ENCODE measurements at places on chromosomes 1 and 21. TPM values are rescaled to one million over a fixed set of nuclear protein-coding genes. Genes with fewer than 3 reads are reported as not detected.

SRP9 gene
- 76.7 TPM for total RNA-seq

NMNAT2 gene
- not detected for total RNA-seq

EPHB2 gene
- total RNA-seq: not detected

CXADR gene
- total RNA-seq: 0.07 TPM

HLX gene
- total RNA-seq: 0.20 TPM

KANK4 gene
- not detected for total RNA-seq

OR2L3 gene
- total RNA-seq: not detected

NECTIN4 gene
- total RNA-seq: not detected

CYP2J2 gene
- not detected for total RNA-seq

- H3K4me1 ChIP-seq: no peaks in the 10 kb centered on the region
- no peak for DNase-seq
- H3K27ac ChIP-seq: no peak overlapping the region
- H3K4me3 ChIP-seq: no peak overlapping the region
- peaks cover 3% of the 10 kb centered on the region for H3K27me3 ChIP-seq
Observed at GRCh38 chr1:228786361-228787129, 51.3 kb downstream of the RHOU start.

DNA sequence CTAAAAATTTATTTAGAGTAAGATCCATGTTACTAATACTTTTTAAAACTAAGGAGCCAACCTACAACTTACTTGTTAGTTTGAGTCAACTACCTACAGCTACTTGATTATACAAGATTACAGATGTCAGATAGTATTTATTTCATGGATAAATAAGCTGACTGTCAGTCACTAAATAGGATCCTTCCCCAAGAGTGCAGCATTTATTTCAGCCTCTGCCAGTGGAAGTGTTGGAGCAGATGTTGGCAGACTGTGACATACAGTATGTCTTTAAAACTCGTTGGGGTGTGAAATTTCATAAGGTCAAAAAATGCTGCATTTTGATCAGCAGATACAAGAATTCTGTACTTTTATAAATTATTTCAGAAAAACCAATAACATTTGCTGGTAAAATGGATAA lies 156.2 kb downstream of the AKT3 start:
- H3K27me3 ChIP-seq: no peaks in the 10 kb centered on the region
- H3K4me3 ChIP-seq: no peak overlapping the region
- no peaks in the 10 kb centered on the region for H3K4me1 ChIP-seq
- H3K36me3 ChIP-seq: peaks cover 2% of the 10 kb centered on the region

DNA sequence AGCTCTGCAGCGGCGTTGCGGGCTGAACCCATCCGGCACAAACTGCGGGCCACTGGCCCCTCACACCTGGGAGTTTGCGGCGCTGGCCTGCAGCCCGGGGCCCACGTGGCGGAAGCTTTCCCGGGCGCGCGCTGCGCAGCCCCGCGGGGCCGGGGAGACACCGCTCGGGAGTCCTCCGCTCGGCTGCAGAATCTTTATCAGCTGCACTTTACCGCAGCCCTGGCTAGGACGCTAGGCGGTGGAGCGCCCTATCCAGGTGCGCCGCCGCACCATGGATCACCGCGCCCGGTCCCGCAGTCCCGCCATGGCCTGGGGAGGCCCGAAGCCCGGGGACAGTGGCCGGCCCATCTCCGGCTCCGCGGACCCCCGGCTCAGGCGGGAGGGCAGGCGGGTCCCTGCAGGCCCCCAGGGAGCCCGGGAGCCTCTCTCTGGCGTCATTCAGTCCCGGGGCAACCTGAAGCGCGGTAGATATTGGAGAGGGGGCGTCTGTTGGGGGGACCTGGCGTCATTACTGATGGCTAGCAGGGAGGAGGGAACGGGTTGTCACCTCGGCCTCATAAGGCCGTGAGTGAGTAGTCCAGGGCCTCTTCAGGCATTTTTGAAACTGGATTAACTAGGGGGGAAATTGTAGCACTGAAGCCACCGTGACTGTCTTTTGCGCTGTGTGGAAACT lies 5.7 kb upstream of the OLIG2 start:
- no peak overlapping the region for H3K4me3 ChIP-seq
- DNase-seq: no peak

- H3K4me1 ChIP-seq: no peaks in the 10 kb centered on the region
- no peak for DNase-seq
- H3K36me3 ChIP-seq: peaks cover 20% of the 10 kb centered on the region
Observed at GRCh38 chr1:31306278-31306677, 9.4 kb downstream of the ZCCHC17 start.

DNA sequence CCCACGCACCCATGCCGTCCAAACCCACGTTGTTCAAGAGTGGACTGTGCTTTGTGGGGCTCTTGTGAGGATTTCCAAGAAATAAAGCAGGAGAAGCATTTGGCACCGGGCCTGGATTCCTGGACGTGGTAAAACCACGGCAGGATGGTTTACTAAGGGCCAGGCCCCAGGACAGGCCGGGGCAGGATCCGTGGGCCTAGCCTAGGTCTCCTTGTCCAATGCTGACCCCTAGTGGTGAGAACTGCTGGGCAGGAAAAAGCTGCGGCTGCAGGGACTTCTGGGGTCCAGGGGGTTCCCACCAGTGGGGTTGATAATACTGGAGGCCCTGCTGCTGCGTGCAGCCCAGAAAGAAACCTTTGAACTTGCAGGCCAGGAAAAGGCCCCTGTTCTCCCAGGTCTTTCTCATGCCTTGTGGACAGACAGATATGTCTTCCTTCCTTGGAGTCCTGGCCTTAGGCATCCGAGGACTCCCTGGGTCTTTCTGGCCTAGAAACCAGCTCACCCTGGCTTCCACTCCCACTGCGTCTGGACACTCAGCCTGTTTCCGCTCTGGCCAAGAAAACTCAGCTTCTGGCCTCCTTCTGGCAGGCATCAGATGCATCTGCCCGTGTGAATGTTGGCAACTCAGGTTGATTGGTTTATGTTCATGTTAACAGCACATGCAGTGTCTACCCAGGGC lies 106.9 kb upstream of the TMEM51 start:
- H3K4me3 ChIP-seq: no peak overlapping the region
- H3K4me1 ChIP-seq: no peaks in the 10 kb centered on the region
- no peak for DNase-seq
- H3K36me3 ChIP-seq: no peaks in the 10 kb centered on the region
- no peaks in the 10 kb centered on the region for H3K27me3 ChIP-seq

- DNase-seq: no peak
- no peaks in the 10 kb centered on the region for H3K36me3 ChIP-seq
- H3K27me3 ChIP-seq: no peaks in the 10 kb centered on the region
- H3K4me1 ChIP-seq: no peaks in the 10 kb centered on the region
- no peak overlapping the region for H3K4me3 ChIP-seq
Observed at GRCh38 chr1:57061369-57061768, 95.6 kb upstream of the C8B start.

DNA sequence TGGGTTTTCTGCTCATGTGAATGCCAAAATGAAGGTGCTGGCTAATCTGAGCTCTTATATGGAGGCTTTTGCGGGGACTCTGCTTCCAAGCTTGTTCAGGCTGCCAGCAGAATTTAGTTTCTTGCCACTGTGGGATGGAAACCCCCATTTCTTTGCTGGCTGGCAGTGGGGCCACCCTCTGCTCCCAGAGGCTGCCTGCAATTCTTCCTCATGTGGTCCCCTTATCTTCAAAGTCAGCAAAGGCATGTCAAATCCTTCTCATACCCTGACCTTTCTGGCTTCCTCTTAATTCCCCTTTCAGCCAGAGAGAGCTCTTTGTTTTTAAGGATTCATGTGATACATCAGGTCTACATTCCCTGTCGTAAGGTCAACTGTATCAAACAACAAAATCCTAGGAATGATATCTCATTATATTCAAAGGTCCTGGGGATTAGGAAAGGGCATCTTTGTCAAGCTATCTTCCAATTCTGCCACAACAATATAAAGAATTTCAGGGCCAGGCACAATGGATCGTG lies 5.2 kb upstream of the GPR161 start:
- no peak for DNase-seq
- H3K4me1 ChIP-seq: peaks cover 5% of the 10 kb centered on the region
- no peak overlapping the region for H3K4me3 ChIP-seq
- H3K36me3 ChIP-seq: no peaks in the 10 kb centered on the region

GRCh38 chr1:168235548-168235885 lies 9.7 kb downstream of the SFT2D2 start:
- no peak overlapping the region for H3K4me3 ChIP-seq
- no peak for DNase-seq
- peaks cover 81% of the 10 kb centered on the region for H3K36me3 ChIP-seq
- H3K4me1 ChIP-seq: peaks cover 17% of the 10 kb centered on the region
- H3K27ac ChIP-seq: no peak overlapping the region
- no peaks in the 10 kb centered on the region for H3K27me3 ChIP-seq

GRCh38 chr1:226202246-226202645 lies 15.7 kb upstream of the ACBD3 start:
- H3K4me1 ChIP-seq: no peaks in the 10 kb centered on the region
- no peak overlapping the region for H3K27ac ChIP-seq
- H3K27me3 ChIP-seq: no peaks in the 10 kb centered on the region
- no peak overlapping the region for H3K4me3 ChIP-seq
- no peaks in the 10 kb centered on the region for H3K36me3 ChIP-seq
- DNase-seq: no peak

- no peak within 1 kb of the TSS for H3K27ac ChIP-seq
- no peaks in the 10 kb centered on the region for H3K36me3 ChIP-seq
- no peaks in the 10 kb centered on the region for H3K4me1 ChIP-seq
Observed at GRCh38 chr1:22562584-22563583, at the start of gene EPHA8. TSS of gene EPHA8 (plus strand) at chr1:22563489. CDS start at chr1:22563636, 147 bp downstream.

DNA sequence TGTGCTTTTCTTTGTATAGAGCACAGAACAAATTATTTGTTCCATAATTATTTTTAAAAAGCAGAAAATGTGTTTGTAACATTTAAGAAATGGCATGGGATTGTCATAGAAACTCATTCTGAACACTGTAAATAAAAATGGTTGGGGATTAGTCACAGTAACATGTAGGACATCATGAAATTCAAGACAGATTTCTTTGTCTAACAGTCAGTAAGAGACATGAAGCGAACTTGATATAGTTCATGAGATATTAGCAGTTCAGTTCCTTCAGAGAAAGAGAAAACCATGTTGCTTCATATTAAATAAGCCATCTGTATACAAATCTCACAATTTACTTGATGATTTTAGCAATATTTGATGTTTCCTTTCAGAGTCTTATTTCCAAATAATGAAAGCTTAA lies 19.7 kb downstream of the NFIA start:
- H3K4me1 ChIP-seq: no peaks in the 10 kb centered on the region

- peaks cover 13% of the 10 kb centered on the region for H3K4me1 ChIP-seq
- H3K36me3 ChIP-seq: peaks cover 57% of the 10 kb centered on the region
- no peak for DNase-seq
- H3K4me3 ChIP-seq: no peak overlapping the region
- H3K27me3 ChIP-seq: no peaks in the 10 kb centered on the region
- no peak overlapping the region for H3K27ac ChIP-seq
Observed at GRCh38 chr21:45283611-45284455, 3.9 kb downstream of the POFUT2 start.

GRCh38 chr21:43884861-43885417 lies 19.9 kb downstream of the AGPAT3 start:
- no peak for DNase-seq
- H3K4me1 ChIP-seq: peaks cover 42% of the 10 kb centered on the region
- peak overlapping the region; percentile 60 for H3K27ac ChIP-seq
- H3K27me3 ChIP-seq: no peaks in the 10 kb centered on the region
- H3K4me3 ChIP-seq: no peak overlapping the region

DNA sequence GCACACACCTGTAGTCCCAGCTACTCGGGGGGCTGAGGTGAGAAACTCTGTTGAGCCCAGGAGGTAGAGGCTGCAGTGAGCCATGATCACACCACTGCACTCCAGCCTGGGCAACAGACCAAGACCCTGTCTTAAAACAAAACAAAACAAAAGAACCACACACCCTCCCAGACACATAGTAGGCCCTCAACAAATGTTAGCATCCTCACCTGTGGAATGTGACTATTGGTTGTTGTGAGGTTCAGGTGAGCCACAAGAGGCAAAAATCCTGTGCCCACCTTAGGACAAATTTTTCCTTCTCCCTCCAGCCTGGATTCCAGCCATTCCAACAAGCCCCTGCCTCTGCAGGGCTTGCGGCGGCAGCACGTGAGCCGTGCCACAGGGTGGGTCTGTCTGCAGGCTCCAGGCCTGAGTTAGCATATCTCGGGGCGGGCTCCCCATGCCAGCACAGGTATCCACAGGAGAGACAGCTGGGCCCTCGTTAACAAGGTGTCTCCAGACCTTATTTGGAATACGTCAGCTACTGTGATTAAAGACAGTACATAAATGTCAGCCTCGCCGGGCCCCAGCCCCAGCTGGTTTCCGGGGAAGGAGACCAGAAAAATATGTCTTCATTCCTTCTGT lies 17.4 kb downstream of the C1QB start:
- H3K27me3 ChIP-seq: peaks cover 2% of the 10 kb centered on the region
- no peaks in the 10 kb centered on the region for H3K4me1 ChIP-seq
- no peak overlapping the region for H3K4me3 ChIP-seq

DNA sequence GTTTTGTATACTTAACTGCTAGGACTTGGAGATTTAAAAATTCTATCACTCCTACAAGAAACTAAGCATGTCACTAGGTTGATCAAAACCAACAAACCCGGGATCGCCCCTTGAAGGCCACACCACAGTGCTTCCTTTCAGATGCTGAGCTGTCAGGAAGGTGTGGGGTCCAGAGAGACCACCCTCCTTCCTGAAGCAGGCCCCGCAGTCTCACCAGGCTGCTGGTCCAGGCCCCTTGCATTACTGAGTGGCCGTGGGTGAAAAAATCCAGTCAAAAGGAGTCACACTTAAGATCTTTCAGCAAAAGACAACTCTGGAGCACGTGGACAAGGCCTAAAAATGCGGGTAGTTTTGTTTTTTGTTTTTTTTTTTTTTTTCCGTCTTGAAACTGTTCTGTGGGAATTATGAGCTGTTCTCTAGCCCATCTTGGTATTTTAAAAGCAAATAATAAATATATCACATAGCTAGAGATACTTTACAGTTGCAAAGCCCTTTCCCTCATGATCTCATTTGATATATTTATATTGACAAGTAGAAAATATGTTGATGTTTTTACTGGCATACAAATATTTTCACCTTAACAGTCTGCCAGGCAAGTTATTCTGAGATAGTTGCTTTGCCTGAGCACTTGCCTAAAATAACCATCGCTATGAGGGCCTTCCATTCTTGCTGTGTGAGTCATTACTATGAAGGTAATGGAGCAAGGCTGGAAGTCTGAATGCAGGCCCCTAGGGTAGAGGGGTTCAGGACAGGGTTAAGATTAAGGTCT lies 73.1 kb upstream of the EDEM3 start:
- no peaks in the 10 kb centered on the region for H3K27me3 ChIP-seq
- H3K27ac ChIP-seq: no peak overlapping the region
- no peak for DNase-seq
- peaks cover 47% of the 10 kb centered on the region for H3K36me3 ChIP-seq
- H3K4me3 ChIP-seq: no peak overlapping the region
- no peaks in the 10 kb centered on the region for H3K4me1 ChIP-seq

DNA sequence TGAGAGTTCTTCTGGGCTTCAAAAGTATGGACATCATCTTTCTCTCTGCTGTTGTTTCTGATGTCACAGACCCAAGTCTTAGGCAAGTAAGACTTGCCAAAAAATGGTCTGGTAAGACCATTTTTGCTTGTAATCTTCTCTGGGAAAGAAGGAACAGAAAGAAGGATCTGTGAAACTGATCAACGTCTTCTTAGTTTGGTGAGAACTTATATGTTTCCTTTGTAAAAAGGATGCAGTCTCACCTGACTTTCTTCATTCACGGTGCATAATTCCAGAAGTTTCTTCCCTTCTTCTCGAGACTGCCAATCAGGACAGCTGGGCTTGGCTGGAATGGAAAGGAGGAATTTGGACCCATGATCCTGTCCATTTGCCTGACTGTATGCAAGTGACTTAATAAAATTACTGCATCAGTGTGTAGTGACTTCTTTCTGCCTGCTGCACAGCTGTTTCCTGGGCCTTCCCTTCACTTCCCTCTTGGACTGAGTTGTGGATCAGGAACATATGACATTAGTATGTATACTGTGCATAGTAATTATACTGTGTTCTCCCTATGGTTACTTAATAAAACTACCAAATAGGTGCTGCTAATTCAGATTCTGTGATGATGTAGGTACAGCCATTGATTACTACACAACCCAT lies 7.6 kb upstream of the DENND1B start:
- no peak for DNase-seq
- peaks cover 11% of the 10 kb centered on the region for H3K4me1 ChIP-seq
- no peaks in the 10 kb centered on the region for H3K36me3 ChIP-seq
- no peak overlapping the region for H3K27ac ChIP-seq

Data from CD4-positive, CD25-positive, alpha-beta regulatory T cell (primary cell).